ENCODE measurements at places on chromosomes 6 and 20.

DNA sequence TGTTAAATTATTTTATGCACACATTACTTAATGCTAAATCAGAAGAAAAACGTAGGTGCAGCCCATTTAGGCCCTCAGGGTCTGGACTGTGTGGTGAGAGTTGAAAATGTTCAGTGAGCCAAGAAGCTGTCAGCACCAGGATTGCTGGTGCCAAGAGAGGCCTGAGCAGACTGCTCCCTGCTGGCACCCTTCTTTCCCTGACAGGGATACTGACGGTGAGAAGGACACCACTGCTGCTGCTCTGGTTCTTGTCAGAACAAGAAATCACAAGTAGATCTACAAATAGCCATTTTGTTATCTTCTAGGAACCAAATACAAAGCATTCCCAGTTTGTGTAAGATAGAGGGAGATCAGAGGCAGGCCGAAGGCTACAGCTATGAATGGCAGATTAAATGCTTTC, 48.7 kb upstream of the CRISP1 start:
- DNase-seq: peak; percentile 66

DNA sequence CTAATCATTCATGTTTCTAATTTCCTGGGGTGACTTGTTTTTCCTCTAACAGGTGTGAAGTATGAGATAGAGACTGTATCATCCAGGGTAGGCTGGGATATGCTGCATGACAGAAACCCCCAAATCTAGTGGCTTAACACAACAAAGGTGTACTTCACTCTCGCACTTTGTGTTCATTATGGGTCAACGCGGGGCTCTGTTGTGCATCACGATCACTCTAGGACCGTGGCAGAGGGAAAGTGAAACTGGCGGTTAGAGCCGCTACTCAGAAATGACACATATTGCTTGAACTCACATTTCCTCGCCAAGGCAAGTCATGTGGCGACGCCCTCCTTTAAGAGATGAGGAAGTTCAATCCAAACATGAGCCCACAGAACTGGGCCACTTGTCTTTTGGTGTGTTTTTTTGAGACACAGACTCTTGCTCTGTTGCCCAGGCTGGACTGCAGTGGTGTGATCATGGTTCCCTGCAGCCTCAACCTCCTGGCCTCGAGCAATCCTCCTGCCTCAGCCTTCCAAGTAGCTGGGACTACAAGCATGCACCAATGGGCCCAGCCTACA, 41.3 kb downstream of the PCNA start:
- no peak for DNase-seq

DNA sequence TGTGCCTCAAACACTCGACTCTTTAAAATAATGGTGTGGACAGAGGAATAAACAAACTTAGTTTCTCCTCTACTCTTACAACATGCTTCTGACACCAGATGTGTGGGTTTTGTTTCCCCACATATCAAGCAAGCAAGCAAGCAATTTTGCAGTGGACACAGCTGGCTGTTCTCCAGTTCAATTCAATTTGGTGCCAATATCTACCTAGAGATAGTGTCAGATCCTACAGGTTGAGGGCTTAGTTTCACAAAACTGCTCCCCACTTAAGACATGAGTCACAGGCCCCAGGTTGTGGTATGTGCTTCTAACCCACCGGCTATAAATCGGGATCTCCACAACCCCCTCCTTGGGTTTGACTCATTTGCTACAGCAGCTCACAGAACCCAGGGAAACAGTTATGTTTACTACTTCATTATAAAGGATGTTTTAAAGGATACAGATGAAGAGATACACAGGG, 131.4 kb upstream of the TRAF3IP2 start:
- DNase-seq: peak; percentile 24

DNA sequence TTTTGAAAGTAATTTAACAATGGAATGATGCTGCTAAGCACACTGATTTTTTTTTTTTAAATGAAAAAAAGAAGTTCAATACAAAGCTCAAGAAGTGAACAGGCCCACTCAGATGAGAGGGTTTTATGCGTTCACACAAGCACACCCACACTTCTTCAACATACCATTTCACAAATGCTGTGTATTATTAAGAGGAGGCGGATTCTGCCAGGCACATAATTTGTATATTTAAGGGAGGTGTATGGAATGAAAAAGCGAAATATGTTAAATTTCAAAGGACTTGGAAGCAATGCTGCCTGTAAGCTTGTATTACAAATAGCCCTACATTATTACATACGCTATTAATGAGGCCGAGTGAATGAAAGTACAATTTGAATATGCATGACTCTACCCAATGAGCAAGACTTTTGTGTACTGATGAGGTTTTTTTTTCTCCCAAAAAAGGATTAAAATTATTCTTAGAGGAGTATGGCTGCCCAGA, 123.9 kb downstream of the INSM1 start:
- no peak for DNase-seq

GRCh38 chr6:98272060-98272459, 562.3 kb upstream of the POU3F2 start:
- no peak for DNase-seq

Data from NCI-H2081 (cell line).